ENCODE measurements at places on chromosomes 7 and 10. TPM values are rescaled to one million over a fixed set of nuclear protein-coding genes. Genes with fewer than 3 reads are reported as not detected.

- no peak overlapping the region for H3K4me3 ChIP-seq
- H3K27ac ChIP-seq, result no peak overlapping the region
- no peak for DNase-seq
Measured at GRCh38 chr7:7212612-7213011, 30.3 kb downstream of the C1GALT1 start.

DNA sequence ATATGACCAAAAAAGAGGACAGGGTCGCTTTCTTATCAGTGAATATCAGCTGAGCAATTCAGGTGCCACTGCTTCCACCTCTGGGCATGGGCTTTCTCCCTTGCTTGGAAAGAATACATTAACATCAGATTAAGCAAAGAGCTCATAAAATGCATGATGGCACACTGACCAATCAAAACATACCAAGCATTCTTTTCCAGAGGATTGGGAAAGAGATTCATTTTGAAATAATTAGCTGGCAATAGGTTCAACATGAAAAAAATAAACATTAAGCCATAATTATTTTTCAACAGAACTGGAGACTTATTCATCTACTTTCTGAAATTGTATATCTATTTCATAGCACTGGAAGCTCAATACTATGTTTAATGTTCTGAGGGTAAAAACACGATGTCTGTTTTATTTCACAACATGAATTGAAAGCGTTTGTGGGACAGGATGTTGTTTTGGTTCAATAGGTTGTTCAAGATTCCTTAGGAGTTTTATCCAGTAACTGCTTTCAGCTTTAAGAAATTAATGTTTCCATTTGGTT is 53.2 kb downstream of the TFAM start:
- no peak overlapping the region for H3K27ac ChIP-seq
- H3K36me3 ChIP-seq, result no peaks in the 10 kb centered on the region
- no peak overlapping the region for H3K4me3 ChIP-seq

GRCh38 chr7:876972-877311 is 588 bp downstream of the GET4 start:
- no peak for DNase-seq
- H3K27me3 ChIP-seq, result no peaks in the 10 kb centered on the region
- H3K36me3 ChIP-seq, result peaks cover 7% of the 10 kb centered on the region
- peak overlapping the region; percentile 62 for H3K4me3 ChIP-seq
- H3K4me1 ChIP-seq, result peaks cover 22% of the 10 kb centered on the region
- H3K27ac ChIP-seq, result peak overlapping the region; percentile 93

GRID2IP gene
- 0.95 TPM for total RNA-seq
